ENCODE measurements at places on chromosomes 4 and X.

DNA sequence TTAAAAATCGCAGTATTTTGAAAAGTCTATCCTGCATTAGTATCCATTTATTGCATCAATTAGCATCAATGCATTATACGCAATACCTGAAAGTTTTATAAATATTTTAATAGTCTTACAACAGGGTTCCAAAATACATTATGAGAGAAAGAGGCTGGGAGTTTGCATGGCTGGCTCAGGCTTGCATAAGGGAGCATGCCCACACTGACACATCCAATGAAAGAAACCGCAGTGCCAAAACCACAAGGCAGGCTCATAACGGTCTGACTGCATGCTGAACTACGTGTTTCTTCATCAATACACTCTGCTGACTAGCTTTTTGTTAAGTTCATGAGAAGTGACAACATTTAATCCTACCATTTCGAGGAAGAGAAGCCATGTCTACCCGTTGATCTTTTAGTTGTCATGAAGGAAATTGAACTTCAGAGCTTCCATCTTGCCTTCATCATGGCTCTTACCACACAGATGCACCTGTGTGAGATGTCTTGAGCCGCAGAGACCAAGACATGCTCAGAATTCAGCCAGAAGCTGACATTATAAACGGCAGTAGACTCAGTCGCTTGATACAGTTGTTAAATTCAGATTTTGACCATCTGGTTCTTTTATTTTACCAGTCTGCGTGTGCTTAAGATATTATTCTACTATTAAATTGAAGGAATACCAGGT, 168.8 kb upstream of the FRG1 start:
- no peak for DNase-seq

- no peak for DNase-seq
These were observed 2.5 kb upstream of the SPANXD start for GRCh38 chrX:141701072-141701471.

DNA sequence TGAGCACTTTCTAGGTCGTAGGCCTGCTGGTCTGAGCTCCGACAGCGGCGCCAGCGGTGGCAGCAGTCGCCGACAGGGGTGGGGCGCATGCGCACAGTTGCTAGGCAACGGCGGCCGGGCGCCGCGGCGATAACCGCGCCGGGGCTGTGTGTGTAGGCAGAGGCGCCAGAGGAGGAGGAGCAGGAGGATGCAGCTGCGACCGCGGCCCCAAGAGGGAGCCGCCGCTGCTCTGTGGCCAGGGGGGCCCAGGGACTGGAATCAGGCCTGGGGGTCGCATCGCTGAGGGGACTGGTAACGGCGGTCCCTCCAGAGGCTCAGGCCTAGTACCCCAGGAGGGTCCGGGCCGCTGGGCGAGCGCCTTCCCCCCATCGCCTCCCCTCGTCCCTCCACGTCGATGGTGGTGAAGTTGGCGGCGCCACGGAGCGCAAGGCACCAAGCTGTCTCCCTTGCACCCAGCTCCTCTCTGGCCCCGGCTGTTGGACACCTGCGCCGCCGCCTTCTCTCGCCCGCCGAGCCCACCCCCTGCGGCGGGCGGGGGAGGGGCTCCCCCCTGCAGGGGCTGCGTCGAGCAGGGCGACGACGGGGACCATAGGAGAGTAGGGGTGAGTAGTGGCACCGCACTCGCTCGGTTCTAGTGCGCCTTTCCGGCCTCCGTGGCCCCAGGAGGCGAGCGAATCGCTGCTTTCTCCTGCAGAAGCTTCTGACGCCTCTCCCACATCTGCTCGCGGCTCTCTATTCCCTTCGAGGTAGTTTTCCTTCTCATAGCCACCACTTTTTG, 58.6 kb upstream of the ZC4H2 start:
- DNase-seq: peak; percentile 25

- no peak for DNase-seq
These were observed 123.1 kb downstream of the AFF1 start for GRCh38 chr4:87057835-87058355.

- DNase-seq: no peak
These were observed 101.4 kb downstream of the PPARGC1A start for GRCh38 chr4:23788460-23788859.

- DNase-seq: no peak
These were observed 426.3 kb downstream of the GPM6A start for GRCh38 chr4:175385797-175386196.

DNA sequence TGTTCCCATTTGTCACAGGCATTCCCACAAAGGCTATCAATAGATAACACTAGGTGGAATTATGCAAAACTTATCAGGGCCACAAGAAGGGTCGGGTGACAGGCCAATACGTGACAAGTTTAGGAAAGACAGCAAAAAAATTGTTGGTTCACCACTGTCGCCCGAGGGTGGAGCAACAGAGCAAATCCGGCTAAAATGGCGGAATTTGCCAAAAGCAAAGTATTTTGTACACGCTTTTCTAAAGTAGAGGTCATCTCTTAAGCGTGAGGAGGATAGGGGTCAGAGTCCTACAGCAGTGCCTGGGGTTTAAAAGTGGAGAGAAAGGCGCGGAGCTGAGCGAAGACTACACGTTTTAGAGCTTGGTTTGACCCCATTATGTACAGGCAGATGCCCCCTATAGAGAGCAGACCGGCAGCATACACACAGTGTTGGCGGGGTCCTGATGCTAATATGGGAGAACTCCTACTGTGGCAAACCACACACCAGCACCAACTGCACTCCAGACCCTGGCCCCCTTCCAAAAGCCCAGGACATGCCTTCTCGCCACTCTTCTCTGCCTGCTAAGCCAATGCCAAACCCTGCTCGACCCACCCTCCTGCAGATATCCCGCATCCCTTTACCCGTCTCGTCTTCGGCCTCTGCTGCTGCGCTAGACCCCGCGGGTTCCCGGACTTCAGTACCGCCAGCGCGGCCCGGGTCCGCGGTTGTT, 733 bp downstream of the CCNA2 start:
- no peak for DNase-seq

DNA sequence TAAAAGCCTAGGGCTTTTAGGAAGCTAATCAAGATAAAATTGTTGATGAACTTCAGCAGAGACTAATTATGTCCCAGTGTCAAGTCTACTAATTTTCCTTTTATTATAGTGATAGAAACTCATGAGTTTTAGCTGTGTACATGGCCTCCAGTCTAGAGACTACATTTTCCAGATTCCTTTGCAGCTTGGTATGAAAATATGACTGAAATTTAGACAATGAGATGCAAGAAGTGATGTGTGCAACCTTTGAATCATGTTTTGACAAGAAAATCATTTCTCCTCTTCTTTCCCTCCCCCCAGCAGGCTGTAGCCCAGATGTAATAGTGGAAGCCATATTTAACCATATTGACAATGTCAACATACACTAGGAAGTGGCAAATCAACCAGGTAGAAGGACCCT, 30.3 kb upstream of the IL13RA2 start:
- no peak for DNase-seq

DNA sequence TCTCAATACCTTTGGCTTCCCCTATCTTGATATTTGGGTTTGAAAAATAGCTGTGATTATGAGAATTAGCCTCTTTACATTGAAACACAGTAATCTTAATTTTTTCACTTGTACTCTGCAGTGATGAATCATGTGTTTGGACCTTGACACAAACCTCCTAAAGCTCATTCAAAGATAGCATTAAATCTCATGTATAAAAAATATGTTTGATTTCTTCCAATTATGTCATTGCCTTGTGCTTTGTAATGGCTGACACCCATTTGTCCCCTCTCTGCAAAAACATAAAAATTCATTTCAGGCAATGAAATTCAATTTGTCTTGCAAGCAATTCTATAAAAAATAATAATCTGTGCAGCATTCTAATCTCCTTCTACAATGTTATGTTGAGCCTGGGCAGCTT, 422.4 kb upstream of the BOD1L1 start:
- DNase-seq: no peak

DNA sequence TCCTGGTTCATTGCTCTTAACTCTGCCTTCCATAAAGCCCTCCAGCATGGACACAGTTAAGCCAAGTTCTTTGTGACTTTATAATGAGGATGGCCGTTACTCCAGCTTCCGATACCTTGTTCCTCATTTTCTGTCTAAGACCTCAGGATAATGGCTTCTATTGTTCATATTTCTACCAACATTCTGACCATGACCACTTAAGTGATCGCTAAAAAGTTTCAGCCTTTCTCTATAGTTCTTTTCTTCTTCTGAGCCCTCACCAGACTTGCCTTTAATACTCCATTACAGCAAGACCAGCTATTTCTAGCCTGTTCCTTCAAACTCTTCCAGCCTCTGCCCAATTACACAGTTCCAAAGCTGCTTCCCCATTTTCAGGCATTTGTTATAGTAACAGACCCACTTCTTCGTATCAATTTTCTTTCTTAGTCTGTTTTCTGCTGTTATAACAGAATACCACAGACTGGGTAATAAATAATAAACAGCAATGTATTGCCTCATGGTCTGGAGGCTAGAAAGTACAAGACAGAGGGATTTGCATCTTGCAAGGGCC, 12.3 kb downstream of the RNF175 start:
- no peak for DNase-seq

- no peak for DNase-seq
These were observed 145.0 kb downstream of the RTL3 start for GRCh38 chrX:78513971-78514738.

DNA sequence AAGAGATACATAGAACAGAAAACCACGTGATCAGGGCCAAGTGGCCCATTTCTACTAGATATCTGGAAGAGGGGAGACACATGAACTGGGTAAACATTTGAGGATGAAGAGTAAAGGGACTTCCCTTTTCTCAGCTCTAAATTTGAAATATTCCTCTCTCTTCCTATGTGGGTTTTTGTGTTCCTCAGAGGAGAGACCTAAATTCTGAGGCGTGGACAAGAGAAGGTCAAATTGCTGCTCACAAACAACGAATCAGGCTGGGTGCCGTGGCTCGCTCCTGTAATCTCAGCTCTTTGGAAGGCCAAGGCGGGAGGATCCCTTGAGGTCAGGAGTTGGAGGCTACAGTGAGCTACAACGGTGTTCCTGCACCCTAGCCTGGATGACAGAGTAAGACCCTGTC, 216.0 kb downstream of the PTTG2 start:
- DNase-seq: no peak

GRCh38 chr4:3756343-3757059, 9.7 kb upstream of the ADRA2C start:
- DNase-seq: no peak

- no peak for DNase-seq
These were observed 56.8 kb upstream of the TXK start for GRCh38 chr4:48190839-48191238.

GRCh38 chr4:39718366-39719323, 20.7 kb downstream of the UBE2K start:
- DNase-seq: no peak

DNA sequence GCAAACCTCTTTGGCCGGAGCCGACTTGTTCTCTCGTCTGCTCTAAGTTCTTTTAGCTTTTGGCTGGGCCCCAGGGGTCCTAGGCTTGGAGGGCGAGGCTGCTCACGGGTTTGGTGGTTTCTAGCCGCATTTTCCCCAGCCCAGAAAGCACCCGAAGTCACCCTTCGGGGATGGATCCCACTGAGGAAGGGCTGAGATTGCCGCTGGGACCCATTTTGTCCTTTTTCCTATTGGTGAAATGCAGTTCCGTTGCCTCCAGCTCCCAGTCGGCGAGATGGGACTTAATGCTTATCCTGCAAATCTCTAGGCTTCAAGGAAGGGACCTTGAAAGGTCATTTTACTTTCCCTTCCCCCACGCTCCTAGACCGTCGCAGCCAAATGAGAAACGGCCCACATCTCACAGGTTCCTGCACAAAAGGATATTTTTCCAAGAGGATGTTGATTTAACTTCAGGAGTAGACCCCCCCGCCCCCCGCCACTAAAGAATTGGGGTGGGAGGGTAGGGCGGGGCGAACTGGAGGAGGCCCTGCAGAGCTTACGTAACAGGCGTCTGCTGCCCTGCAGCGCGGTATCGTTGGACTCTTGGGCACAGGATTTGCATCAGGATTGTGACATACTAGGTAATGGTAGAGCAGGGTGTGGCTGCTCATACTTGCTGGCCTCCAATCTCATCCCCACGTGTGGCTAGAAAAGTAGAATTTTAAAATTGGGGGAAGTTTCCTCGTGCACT, 564 bp downstream of the PGK1 start:
- no peak for DNase-seq

DNA sequence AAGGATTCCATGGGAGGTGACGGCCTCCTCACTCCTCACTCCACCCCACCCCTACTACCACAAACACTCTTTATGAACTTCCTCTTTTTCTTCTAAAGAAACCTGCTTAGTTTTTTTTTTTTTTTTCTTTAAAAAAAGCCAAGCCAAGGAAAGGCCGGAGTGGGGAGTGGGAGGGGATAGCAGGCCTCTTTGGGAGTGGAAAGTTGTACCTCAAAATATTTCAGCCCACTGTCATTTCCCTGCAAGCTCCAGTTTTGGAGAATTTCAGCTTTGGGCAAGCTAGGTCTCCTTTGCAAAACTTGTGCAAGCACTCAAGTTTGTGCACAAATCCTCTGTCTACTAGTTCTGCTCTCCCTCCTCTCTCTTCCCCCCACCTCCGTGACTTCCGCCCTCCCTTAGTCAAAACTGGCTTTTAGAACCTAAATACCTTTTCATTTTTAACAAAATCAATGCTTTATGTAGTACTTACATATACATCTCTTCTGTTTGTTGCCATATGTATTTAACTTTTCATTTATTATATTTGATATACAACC, 512 bp upstream of the ANTXR2 start:
- no peak for DNase-seq

DNA sequence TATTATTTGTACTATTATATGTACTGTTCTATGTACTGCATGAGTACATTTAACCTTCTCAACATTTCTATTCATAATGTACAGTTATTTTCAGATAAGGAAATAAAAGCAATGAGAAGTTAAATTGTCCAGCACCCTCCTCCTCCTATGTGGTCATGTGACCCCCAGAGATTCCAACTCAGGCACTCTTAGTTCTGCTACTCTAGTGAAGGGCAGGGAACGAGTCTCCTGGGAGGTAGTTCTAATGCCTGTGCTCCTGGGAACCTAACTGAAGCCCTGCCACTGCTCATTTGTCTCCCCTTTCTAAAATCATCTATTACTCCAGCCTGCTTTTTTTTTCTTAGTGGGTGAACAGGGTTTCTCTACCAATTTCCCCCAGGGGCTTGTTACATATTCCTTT, 105.9 kb upstream of the GPRIN3 start:
- DNase-seq: no peak

- no peak for DNase-seq
These were observed 20.4 kb upstream of the SFRP2 start for GRCh38 chr4:153809307-153809706.

GRCh38 chr4:143188136-143189088, 3.7 kb downstream of the USP38 start:
- DNase-seq: no peak

DNA sequence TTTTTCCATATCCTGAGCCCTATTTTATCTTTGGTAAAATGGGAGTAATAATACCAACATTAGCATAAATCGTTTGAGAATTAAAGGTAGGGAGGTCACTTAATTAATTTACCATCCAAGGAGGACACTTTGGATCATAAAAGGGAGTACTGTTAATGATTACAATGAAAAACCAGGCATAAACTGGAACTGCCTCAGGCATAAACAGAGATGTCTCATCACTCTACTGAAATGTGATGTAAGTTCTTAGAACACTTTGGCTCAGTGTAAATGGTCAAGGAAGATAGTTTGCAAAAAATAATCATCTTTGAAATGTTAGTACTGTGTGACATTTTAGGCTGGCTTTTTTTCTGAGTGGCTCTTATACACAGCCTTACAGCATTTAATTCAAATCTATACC, 268.7 kb downstream of the SLC39A8 start:
- DNase-seq: no peak

GRCh38 chr4:98828801-98829200, 100.1 kb downstream of the EIF4E start:
- no peak for DNase-seq

Measured in skeletal muscle cell (primary cell).